ENCODE measurements at places on chromosomes 2 and 18. TPM values are rescaled to one million over a fixed set of nuclear protein-coding genes. Genes with fewer than 3 reads are reported as not detected.

SLC35F6 gene
- polyA plus RNA-seq: 4.2 TPM

LYPD1 gene
- 2.4 TPM for polyA plus RNA-seq

DNA sequence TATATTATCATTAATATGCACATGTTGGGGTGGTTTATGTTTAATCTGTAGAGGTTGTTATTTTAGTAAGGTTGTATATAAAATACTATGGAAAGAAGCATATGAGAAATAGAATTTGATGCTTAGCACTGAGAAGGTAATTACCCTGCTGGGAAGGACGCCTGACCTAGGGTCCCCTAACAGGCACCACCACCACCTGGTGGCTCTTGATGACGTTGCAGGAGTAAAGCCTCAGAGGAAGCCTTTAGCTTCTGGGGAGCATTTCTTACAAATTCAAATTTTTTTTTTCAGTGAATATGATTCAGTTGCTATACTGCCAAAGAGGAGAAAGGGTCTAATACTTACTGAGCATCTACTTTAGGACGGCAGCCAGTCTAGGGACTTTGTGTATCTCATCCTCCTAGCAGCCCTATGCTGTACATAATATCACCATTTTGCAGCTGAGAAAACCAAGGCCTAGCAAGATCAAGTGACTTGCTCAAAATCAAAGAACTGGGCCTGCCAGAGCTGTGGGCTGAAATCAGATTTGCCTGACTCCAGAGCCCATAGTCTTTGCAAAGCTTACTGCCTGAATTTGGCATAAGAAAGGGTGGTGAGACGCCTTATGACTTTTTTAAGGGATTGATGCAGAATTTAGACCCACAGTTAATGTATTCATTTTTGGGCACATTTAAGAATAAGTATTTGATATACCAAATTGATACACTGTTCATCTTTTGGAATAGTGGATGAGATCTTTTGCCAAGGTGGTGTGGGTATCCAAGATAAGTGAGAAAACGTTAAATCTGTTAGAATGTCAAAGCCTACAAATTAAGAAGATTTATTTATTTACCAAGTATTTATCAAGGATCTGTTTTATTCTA, 78.8 kb upstream of the GAREM1 start:
- peak; percentile 68 for DNase-seq

XPO1 gene
- 103 TPM for polyA plus RNA-seq

- no peak for DNase-seq
Observed at GRCh38 chr2:121248766-121249343, 36.1 kb downstream of the TFCP2L1 start.

KCNG2 gene
- 0.26 TPM for polyA plus RNA-seq

GRCh38 chr2:119234021-119235019, 10.7 kb downstream of the STEAP3 start:
- DNase-seq: peak; percentile 93

DNA sequence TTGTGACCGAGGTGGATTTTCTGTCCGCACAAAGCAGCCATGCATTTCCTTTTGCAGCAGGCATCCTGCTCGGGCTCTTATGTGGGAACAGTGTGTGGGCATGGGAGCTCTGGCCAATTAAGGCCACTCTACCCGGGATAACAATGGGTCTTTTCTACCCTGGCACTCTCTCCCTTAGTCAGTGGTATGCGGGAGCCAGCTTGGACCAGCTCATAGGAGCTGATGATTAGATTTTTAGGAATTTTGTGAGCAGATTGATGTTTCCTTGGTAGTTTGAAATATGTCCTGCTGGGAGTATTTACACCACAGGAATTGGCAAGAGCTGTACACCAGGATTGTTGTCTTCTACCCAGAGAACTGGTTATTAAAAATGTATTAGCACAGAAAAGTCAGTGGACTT, 89.3 kb downstream of the SPP2 start:
- no peak for DNase-seq

DGUOK gene
- polyA plus RNA-seq: 130 TPM

LYPD6B gene
- 5.7 TPM for polyA plus RNA-seq

GRCh38 chr2:8408560-8409460, 273.0 kb upstream of the ID2 start:
- no peak for DNase-seq

NEMP2 gene
- 5.7 TPM for polyA plus RNA-seq

GAREM1 gene
- polyA plus RNA-seq: 17.3 TPM

GRCh38 chr2:240646176-240646899, 21.1 kb downstream of the GPR35 start:
- DNase-seq: no peak

- DNase-seq: no peak
Observed at GRCh38 chr2:128464456-128464855, 145.8 kb upstream of the HS6ST1 start.

GRCh38 chr18:58605027-58606020, 23.6 kb downstream of the ALPK2 start:
- DNase-seq: no peak

ATP6V1C2 gene
- 1.1 TPM for polyA plus RNA-seq

- DNase-seq: no peak
Observed at GRCh38 chr18:57902721-57903120, 99.6 kb upstream of the ATP8B1 start.

- DNase-seq: no peak
Observed at GRCh38 chr2:24672589-24672988, 120.6 kb downstream of the PTRHD1 start.

DNA sequence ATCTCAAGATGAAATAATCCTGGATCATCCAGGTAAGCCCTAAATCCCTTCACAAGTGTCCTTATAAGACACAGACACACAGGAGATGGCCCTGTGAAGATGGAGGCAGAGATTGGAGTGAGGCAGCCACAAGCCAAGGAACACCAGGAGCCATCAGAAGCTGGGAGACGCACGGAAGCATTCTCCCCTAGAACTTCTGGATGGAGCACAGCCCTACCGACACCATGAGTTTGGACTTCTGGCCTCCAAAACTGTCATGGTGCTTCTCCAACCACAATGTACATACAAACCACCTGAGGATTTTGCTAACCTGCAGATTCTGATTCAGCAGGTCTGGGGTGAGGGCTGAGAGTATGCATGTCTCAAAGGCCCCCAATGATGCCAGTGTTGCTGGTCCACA, 42.5 kb downstream of the ADD2 start:
- no peak for DNase-seq

GCG gene
- not detected for polyA plus RNA-seq

CEP76 gene
- 8.2 TPM for polyA plus RNA-seq

Data from cardiac muscle cell (in vitro differentiated cells and primary cell).